ENCODE measurements at places on chromosomes 3 and 15.

DNA sequence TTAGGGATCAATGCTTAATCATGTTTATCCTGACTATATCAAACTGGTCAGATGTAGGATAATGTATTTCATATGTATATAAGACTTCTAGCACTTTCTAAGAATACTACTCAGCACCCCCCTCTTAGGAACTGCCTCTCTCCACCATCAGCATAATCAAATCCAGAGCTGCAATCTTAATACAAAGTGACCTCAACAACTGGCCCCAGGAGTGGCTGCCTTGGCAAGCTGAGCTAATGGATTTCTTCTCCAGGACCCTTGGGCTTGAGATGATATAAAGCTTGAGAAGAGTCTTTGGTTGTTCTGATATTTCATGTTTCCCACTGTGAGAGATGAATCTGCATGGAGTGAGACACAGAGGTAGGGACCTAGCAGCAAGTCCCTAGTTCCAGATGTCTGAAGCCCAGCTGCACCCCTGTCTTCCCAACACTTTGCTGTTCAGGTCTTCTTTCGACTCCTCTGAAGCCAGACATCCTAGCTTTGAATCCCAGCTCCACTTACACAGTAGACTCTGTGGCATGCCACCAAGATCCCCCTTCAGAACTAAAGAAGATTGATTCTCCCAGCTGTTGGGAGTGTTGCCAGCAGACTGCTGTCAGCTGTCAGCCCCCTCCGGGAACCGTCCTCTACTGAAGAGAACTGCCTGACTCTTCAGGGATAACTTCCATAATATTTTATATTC, 309.3 kb upstream of the UBE2E2 start:
- no peak for DNase-seq

- DNase-seq = no peak
Observed at GRCh38 chr15:68052431-68052830, 1.7 kb upstream of the PIAS1 start.

GRCh38 chr3:156098437-156099035, 21.8 kb upstream of the KCNAB1 start:
- DNase-seq = no peak

GRCh38 chr3:37054370-37054769, 61.1 kb downstream of the MLH1 start:
- DNase-seq = peak; percentile 37

DNA sequence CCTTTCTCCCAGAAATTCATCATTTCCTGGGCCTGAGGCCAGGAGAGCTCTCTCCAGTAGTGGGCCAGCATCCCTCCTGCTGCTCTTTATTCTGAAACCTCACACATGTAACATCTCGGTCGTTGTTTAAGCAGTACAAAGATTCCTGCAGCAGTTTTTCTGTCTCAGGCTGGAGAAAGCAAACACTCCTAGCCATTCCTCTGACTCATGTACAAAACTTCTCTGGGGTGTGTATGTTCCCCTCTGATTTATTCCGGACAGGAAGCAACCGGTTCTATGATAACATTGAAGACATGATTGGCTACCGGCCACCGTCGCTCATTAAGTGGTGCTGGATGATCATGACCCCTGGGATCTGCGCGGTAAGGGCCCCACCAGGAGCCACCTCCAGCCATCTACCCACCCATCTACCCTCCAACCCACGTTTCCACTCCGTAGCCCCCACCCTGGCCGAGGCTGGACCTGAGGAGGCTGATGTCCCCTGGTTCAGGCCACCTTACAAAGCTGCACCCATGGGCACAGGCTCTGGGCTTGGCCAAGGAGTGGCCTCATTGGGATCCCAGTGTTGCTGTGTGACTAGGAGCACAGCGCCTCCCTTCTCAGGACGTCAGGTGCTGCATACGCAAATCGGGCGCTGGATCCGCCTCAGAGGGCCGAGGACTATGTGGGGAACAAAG, 58.6 kb upstream of the SLC6A1 start:
- DNase-seq = peak; percentile 57

GRCh38 chr3:190684776-190685175, 170.9 kb downstream of the IL1RAP start:
- no peak for DNase-seq

DNA sequence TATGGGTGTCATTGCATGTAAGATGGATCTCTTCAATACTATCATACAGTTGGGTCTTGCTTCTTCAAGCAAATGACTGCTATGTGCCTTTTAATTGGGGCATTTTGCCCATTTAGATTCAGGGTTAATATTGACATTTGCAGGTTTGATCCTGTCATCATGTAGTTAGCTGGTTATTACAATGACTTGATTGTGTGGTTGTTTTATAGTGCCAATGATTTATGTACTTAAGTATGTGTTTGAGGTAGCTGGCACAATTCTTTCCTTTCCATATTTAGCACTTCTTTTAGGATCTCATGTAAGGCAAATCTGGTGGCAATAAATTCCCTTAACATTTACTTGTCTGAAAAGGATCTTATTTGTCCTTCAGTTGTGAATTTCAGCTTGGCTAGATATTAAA, 267.5 kb downstream of the VGLL3 start:
- DNase-seq = no peak

DNA sequence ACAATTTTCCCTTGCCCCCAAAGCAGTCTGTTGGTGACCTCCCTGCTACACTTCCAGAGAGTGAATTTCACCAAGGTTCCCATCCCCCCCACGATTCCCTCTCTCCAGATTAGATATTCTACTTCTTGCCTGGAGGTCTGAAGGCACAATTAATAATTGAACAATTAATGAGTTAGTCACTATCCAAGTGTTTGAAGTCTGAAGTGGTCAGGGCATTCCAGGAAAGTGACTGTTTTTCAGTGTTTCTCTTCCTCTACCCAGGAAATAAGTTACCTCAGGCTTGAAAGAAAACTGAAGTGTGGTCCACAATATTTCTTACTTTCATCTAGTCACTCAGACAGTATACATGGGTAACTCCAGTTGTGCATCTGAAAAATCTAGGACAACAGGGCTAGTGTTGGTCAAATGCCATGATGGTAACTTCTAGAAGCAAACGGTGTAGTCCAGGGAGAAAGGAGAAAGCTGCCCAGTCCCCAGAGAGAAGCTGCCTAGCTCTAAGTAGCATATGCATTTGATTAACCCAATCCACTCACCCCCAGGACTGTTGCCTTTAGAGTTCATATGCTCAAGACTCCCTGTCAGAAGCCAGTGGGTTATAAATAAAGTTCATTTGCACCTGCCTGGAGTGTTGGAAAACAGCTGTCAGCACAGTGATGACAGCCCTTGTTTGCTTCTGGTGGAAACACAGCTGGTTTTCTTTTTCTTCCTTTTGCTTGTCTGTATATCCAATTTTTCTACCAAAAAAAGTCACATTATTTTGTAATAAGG, 2.3 kb upstream of the TM4SF4 start:
- no peak for DNase-seq

DNA sequence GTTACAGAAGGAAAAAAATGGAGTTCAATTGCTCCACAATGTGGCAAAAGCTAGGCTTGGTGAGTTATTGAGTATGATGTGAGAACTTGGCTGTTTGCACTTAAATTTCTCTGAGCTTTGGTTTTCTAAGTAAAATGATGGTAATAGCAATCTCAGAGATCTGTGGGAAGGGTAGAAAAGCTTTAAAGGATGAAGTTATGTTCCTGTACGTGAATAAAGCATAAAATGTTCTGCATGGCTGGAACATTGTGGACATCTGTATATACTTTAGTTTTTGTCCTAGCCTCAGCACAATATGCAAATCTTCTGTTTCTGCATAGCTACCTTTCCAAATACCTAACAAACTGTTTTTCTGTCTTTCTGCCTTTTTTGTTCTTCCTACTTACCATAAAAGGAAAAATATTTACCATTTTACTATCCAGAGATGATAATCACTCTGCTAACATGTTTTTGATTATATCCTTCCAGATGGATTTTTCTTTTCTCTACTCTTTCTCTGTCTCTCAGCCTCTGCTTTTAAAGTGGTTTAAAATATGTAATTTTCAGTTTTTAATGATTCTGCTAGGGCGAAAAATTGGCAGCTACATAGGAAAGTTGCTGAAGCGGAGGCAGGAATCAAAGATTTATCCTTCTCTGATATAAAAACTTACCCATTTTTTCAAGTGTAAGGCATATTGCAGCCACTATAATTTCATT, 188.1 kb downstream of the FNDC3B start:
- no peak for DNase-seq

DNA sequence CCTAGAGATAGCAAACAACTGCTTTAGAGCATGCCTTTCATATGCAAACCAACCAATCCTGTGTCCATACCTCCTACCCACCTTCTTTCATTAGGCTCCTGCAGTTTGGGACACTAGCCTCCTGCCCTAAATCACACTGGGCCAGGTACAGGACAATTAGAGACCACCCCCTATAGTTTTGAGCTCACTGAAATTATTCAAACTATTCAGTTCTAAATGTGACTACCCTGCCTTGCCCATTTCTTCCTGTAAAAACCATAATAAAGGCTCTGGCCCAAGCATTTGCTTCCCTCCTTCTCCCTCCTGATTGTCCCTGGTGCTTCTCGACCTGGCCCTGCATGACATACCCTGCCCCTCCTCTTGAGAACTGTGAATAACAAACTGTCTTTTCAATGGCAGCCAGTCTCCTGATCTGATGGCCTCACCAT, 31.4 kb upstream of the LRIG1 start:
- no peak for DNase-seq

All from brain microvascular endothelial cell (primary cell).